Fibroblast of skin of right quadriceps (primary cell): ENCODE measurements at places on chromosomes 16 and 17.

DNA sequence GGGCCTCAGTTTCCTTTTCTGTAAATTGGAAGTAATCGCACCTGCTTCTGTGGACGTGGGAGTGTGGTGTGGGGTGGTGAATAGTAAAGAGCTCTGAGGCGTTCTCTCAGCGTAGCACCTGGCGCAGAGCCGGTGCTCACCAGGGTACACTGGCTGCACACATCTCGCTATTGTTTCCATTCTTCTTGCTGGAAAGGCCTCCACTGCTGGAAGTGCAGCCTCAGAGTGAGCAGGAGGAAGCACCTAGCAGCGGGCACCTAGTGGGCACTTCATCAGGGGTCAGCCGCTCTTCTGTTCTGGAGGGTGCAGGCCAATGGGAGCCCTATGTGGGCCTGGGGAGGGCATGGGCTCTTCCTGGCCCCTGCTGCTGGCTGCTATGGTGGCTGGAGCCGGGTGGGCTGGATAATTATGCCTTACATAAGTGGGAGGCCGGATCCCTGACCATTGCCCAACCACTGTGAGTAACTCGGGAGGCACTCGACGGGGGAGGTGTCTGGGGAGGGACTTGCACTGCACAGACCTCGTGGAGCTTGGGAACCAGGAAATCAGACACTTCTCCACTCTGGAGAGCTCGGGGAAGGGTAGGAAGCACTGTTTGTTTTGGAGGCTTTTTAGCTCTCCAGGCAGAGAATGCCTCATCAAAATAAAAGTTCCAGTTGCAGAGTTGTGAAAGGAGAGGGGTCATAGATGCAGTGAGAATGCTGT, 1.7 kb downstream of the MAP2K3 start:
- peak; percentile 97 for DNase-seq

GRCh38 chr17:65753348-65753747, 191.9 kb upstream of the AXIN2 start:
- DNase-seq, result no peak

DNA sequence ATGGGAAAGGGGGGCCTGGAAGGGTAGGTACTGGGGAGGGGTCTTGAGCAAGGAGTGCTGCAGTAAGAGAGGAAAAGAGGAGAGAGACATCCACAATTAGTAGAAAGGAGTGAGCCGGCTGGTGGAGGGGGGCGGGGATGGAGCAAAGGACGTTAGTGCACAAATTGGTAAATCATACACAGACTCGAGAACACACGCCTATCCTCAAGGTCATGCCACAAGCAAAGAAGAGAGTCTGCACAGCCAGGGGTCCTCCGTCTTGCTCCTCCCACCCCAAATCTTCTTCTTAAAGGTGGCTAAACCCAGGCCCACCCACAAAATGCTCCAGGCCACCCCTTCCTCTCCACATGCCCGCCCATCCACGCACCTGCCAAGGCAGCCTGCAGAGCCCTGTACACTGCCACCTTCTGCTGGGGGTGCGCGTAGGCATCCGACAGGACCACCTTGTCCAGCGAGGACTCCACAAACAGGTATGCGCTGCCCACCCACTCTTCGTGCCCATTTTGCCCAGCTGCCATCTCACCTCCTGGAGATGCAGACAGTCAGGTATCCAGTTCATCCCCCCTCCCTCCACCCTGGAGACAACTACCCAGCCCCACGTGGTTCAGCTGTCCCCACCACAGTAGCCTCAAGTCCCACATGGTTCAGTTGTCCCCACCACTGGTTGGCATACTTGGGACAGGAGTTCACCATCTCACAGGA, 3.4 kb downstream of the TRADD start:
- no peak for DNase-seq

DNA sequence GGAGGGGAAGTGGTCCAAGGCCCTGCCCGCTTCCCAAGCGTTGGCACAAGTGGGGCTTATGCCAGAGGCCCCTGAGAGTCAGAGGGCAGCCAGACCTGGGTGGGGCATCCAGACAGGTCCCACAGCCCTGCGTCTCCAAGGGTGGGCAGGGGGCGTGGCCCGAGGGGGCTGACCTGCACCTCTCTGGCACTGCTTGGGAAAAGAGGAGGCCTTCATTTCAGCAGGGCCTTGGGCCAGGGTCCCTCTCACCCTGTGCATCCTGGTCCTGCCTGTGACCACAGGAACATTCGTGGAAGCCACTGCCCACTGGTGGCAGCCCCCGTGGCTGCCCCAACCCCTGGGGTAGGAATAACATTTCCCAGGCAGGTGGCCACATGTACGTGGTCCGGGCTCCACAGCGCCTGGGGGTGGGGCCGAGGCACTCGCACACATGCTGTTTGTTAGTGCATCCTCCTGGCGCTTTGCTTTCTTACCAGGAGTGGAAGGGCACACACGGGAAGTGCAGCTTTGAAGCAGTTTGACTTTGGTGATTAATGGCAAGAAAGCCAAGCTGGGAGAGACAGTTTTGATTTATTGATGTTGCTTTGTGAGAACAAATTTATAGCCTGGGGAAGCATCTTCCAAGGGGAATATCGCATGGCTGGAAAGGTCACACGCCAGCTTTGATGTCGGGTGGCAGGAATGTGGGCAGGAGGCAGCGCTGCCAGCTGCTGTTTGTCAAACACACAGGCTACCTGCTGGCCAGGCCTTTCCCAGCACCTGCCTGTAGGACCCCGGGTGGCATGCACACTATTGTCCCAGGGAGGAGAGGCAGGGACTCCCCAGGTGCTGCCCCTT, 4.3 kb downstream of the CENPX start:
- no peak for DNase-seq

DNA sequence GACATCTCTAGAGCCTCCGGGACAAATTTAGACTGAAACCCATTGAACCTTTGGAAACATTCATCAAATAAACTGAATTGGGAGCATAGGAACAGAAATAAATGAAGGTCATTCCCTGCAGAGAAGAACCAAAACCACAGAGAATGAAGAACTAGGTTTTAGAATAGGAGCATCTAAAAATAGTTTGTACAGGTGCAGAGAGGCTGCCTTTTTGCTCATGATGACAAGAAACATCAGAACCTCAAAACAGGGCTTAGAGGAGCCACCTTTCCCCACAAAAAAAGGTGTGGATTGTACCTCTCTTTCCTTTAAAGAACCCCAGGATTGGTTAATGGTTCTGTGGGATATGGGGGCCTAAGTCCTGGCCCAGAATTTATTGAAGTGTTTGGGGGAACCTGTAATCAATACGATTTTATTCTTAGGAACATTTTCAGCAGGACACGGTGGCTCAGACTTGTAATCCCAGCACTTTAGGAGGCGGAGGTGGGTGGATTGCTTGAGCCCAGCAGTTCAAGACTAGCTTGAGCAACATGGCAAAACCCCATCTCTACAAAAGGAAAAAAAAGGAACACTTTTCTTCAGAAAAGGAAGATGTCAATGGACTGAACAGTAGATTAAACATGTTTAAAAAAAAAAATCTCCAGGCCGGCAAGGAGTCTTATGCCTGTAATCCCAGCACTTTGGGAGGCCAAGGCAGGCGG, 37.7 kb upstream of the SLC47A1 start:
- no peak for DNase-seq

GRCh38 chr17:37706446-37706845, 38.4 kb downstream of the HNF1B start:
- DNase-seq, result no peak

- DNase-seq, result peak; percentile 92
Observed at GRCh38 chr16:17469011-17469740, 1.6 kb downstream of the XYLT1 start.

DNA sequence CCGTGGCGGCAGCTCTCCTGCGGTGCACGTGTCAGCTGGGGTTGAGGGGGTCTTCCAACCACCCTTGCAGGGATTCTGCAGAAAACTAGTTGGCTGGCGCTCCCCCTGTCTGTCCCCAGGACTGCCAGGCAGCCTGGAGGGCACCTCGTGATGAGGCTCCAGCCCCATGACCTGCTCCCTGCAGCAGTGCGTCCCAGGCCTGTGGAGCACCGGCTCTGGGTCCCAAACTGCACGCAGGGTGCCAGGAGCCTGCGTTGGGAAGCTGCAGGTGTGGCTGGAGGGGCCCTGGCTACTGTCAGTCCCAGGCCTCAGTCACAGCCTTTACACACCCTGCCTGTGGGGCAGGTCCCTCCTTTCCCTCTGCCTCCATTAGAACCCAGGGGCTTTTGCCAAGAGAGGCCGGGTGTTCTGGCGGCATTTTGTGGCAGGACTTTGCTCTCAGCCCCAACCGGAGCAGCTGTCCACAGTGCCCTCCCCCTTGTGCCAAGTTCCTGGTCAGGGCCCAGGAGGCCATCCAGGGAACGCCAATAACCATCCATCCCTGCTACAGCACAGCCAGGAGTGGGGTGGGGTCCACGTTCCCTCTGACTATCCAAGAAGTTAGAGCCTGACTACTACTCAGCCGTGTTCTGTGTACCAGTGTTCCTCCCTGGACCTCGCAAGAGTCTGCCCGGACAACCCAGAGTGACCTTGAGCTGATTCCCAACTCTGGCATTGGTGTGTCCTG, 9.2 kb downstream of the CHMP6 start:
- DNase-seq, result no peak

DNA sequence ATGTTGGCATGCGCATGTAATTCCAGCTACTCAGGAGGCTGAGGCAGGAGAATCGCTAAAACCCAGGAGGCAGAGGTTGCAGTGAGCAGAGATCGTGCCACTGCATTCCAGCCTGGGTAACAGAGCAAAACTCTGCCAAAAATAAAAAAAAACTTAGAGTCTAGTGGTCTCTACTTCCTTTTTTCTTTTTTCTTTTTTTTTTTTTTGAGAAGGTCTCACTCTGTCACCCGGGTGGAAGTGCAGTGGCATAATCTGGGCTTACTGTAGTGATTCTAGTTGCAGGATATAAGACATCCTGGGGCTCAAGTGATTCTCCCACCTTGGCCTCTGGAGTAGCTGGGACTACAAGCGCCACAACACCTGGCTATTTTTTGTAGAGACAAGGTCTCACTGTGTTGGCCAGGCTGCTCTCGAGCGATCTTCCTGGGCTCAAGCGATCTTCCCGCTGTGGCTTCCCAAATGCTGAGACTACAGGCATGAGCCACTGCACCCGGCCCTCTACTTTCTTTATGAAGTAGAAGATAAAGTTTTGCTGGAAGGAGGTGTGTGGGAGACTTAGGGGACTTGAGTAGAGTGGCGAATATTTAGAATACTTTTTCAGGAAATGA, 47.9 kb upstream of the TAOK1 start:
- DNase-seq, result no peak

- no peak for DNase-seq
Observed at GRCh38 chr17:9636501-9636900, 8.8 kb upstream of the USP43 start.

- peak; percentile 87 for DNase-seq
Observed at GRCh38 chr16:67884684-67885083, at the start of gene NRN1L. NRN1L (plus strand) TSS chr16:67884885; CDS start chr16:67884904, 19 bp downstream.

DNA sequence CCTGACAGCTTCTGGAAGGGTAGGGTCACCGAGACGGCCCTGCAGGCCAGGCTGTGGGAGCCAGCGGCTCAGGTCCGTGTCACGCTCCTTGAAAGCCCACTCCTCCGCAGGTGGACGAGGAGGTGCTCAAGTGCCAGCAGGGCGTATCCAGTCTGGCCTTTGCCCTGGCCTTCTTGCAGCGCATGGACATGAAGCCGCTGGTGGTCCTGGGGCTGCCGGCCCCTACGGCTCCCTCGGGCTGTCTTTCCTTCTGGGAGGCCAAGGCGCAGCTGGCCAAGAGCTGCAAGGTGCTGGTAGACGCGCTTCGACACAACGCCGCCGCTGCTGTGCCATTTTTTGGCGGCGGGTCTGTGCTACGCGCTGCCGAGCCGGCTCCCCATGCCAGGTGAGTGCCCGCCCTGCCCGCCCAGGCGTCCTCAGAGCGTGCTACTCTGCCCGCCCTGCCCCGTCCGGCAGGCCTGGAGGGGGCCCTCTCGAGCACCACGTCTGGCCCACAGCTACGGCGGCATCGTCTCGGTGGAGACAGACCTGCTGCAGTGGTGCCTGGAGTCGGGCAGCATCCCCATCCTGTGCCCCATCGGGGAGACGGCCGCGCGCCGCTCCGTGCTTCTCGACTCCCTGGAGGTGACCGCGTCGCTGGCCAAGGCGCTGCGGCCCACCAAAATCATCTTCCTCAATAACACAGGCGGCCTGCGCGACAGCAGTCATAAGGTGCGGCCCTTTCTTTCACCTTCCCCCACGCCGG, 1.3 kb downstream of the NAGS start:
- no peak for DNase-seq

DNA sequence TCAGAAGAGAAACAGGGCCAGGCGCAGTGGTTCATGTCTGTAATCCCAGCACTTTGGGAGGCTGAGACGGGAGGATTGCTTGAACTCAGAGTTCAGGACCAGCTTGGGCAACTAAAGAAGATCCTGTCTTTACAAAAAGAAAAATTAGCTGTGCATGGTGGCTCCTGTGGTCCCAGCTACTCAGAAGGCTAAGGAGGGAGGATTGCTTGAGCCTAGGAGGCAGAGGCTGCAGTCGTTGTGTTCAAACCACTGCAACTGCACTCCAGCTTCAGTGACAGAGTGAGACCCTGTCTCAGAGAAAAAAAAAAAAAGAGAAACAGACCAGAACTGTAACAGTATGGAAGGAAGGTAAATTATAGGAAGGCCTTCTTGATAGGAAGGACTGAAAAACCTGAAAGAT, 10.3 kb downstream of the ARL4D start:
- no peak for DNase-seq
